ENCODE measurements at places on chromosomes 3 and 15.

GRCh38 chr3:126983653-126984390 lies 907 bp downstream of the PLXNA1 start:
- peak; percentile 66 for DNase-seq

DNA sequence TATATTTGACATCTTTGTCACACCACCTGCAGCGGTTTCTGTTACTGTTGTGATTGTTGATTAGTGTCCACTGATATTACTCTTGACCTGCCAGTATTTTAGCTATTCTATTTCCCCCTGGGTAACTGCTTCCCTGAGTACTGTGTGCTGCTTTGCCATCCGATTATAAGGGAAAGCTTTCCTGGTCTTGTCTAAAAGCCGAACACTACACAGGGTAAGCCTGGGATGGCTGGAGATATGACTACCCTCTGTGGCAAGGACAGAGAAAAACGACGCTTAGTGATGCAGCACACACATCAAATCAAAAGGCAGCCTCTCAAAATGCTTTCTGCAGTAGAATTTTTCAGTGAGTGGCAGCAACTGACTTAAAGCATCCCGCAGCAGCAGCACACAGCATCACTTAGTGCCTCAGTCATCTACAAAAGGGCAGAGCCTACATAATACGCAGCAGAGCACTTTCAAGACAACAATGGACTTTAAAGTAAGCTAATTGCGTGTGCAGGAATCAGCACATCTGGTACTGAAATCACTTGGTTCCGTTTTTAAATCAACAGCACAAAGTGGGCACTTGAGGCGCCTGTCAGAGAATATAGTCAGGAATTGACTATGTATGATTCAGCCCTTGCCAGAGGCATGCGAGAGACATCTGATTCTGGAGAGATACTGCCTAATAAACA lies 656.3 kb upstream of the TGFBR2 start:
- DNase-seq: no peak

DNA sequence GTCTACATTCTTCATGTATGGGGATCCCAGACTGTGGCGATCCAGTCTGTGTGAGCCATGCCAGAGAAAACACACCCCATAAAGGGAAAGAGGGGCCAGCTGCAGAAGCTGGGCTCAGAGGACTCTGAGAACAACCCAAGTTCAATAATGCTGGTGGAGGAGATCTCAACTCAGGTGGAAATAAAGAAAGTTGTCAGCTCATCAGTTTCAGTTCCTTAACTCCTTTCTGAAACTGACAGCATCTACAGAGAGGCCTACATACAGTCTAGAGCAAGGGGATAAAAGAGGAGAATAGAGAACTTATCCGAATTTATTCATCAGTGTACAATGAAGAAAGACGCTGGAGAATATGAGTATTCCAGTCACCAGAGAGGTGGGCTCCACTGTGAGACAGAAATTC lies 77.0 kb downstream of the NTRK3 start:
- no peak for DNase-seq

DNA sequence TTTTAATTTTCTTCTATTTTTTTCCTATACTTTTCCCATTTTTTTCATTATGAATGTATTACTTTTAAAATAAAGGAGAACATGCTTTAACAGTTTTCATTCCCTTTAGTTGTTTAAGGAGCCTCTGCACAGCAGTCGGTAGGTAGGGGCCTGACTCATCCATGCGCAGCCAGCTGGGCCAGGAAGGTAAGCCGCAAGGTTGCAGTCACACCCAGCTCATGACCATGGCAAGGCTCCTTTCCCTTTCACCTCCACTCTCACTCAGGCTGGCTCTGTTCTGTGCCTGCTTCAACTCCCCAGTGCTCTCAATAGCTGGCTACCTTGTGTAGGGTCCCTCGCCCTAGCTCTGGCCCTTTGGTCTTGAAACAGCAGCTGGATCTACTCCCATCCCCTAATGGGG lies 17.4 kb upstream of the ANKRD34C start:
- no peak for DNase-seq

GRCh38 chr3:42043099-42043813 lies 47.9 kb upstream of the TRAK1 start:
- peak; percentile 18 for DNase-seq

- DNase-seq: no peak
Observed at GRCh38 chr15:71697236-71697635, 113.1 kb upstream of the NR2E3 start.

DNA sequence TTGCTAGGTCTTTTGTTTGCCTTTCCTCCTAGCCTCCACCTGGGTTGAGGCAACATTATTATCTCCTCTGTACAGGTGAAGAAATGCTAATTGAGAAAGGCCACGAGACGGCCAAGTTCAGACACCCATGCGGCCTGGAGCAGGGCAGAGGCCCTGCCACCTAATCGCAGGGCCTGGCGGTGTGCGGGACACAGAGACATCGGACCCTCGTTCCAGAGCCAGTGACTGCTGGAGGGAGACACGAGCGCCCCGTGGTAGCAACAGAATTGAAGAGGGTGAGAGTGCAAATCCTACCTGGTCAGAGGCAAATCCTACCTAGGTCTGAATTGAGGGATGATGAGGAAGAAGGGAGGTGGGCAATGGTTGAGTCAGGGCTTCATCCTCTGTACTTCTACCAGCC lies 113.8 kb upstream of the MEF2A start:
- peak; percentile 36 for DNase-seq

DNA sequence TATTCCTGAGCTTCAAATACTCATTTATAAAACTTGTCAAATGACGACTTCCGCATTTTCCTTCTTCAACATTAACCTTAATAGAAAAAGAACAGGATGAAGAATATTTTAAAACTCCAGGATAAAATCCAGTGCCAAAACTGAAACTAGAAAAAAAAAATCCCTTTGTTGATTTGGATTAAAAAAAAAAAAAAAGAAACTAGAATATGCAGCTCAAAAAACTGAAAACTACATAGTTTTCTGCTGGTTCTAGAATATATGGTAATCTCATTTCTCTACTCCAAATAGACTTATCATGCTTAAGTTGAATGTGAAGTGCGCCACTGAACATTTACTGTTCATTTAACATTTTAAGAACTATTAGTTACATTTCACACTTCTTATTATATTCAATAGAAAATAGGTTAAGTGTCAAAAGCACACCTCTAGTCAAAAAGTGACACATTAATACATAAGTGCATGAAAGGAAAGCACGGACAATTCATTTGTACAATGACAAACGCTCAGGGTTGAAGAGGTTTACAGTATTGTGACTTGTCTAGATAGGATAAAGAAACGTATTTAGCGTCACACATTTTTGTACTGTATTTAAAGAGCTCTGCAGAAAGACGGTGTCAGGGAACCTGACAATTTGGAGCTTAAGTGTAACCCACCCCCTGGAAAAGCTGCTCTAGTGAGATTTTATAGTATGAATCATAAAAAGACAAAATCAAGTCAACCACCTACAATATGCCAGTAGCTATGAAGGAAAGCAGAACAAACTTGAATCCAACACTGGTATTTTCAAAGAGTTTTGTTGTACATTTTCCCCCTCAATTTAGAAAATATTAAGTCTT lies 5.8 kb downstream of the TRA2B start:
- DNase-seq: no peak

GRCh38 chr3:30462721-30463470 lies 143.5 kb upstream of the TGFBR2 start:
- no peak for DNase-seq

DNA sequence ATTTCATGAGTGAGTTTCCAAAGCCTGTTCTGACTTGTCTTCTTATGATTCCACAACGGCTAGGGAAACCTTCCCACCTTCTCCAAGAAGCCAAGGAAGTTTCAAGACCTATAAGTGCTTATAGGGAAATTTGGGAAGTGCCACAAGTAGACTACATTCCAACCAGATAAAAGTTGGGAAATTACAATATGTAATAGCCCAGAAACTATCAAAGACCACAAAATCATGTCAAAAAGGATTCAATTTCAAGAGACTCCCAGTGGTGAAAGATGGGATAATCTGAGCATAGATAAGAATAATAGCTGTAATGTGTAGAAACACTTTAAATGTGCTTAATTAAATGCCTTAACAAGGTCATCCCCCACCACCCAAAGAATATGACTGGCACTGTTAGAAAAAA lies 169.2 kb upstream of the SLC2A2 start:
- DNase-seq: no peak

GRCh38 chr3:178195824-178196223 lies 340.4 kb upstream of the KCNMB2 start:
- DNase-seq: no peak
